ENCODE measurements at places on chromosomes 6 and 20.

DNA sequence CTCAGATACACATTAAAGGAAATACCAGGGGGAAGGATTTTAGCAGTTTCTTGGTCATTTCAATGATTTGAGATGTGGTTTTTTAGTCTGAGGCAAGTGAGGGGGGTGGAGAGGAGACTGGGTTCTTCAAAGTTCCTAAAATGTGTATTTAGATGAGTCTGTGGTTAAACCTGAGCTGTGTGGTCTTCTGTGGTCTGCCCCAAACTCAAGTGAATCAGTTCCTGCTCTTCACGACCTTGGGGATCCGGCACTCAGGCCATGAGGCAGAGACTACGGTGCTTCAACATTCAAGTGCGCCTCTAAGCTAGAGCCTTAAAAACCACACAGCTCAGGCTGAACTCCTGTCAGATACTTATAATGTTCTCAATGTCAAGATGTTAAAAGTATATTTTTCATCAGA, 406.7 kb downstream of the LMBRD1 start:
- no peak for DNase-seq

DNA sequence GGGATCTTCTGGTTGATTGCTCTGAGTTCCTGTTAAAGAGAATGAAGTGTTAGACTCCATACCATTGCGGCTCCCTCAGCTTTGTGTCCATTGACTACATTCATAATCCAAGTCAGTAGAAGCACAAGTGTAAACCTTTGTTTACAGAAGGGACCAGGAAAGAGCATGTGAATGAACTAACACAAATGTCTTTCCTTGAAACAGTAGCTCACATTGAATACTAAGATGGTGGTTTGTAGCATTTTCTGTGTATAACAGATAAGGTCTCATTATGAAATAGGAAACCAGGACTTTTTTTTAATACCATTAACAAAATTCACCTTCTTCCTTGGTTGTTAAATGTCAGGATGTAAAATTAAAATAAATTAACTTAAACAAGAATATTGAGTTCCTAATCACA, 8.4 kb downstream of the STXBP5 start:
- DNase-seq = no peak

- no peak for DNase-seq
Measured at GRCh38 chr20:6007094-6007528, 46.7 kb downstream of the LRRN4 start.

- no peak for DNase-seq
Measured at GRCh38 chr6:99614430-99615186, 8.0 kb downstream of the PRDM13 start.

GRCh38 chr6:76342611-76343160, 270.2 kb upstream of the IMPG1 start:
- no peak for DNase-seq

DNA sequence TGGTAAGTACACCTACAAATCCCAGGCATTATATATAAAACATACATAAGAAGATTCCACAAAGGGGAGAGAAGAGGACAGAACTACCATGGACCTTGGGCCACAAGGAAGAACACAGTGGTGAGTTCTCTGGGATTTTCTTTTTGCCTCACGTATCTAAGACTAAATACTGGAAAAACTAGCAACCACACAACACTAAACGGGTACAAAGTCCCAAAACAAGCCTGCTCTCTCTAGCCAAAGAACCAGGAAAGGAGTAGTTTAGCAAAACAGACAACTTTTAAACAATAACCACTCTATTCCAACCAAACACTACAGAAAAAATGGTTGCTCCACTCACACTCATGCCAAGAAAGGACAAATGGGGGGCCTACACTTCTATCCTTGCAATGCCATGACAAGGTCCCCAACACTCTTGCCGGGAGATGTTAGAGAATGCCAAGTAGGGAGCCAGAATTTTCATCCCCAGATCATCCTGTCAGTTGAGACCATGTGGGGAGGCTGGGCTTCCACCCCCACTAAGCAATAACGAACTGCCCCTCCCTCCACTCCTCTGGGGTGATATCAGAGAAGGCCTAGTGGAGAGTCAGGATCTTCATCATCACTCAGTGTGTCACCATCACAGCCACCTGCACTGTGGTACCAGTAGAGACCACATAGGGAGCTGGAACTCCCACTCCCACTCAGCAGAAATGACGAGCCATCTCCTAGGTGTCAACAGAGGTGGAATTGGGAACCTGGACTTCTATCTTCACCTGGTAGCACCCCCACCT, 123.5 kb downstream of the DST start:
- no peak for DNase-seq

- DNase-seq = no peak
Measured at GRCh38 chr6:129473546-129473945, 236.4 kb downstream of the ARHGAP18 start.

GRCh38 chr20:991850-992249, 10.3 kb downstream of the RSPO4 start:
- no peak for DNase-seq

GRCh38 chr6:85115876-85116275, 334.0 kb upstream of the NT5E start:
- no peak for DNase-seq

GRCh38 chr20:22529150-22530019, 55.0 kb downstream of the FOXA2 start:
- DNase-seq = no peak

- no peak for DNase-seq
Measured at GRCh38 chr6:133802861-133803260, 86.1 kb upstream of the TCF21 start.

- no peak for DNase-seq
Measured at GRCh38 chr20:48788486-48789072, 39.2 kb downstream of the PREX1 start.

GRCh38 chr20:34907616-34908469, 31.4 kb downstream of the ACSS2 start:
- DNase-seq = peak; percentile 98

- no peak for DNase-seq
Measured at GRCh38 chr6:45605971-45606370, 228.2 kb upstream of the SUPT3H start.

DNA sequence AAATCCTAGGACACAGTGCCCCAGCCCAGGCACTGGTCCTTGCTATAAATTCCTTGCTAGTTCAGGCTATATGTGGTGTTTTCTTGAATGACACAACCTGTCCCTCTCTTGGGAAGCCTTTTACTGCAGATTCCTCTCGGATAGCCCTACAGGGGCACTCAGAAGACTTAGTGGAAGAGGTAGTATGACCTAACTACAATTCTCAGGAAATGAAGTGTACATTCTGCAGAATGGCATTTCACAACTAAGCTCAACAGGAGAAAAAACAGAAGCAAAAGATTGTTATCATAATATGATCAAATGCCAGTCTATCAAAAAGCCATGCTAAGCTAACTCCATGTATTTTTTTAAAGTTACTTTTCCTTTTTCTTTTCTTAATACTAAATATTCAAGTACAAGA, 66.3 kb upstream of the FBXL4 start:
- no peak for DNase-seq

GRCh38 chr6:9527679-9528286, 887.1 kb downstream of the TFAP2A start:
- DNase-seq = no peak

- no peak for DNase-seq
Measured at GRCh38 chr6:37643851-37644672, 53.6 kb downstream of the MDGA1 start.

- no peak for DNase-seq
Measured at GRCh38 chr6:6556738-6557503, 31.6 kb upstream of the LY86 start.

- no peak for DNase-seq
Measured at GRCh38 chr20:51861726-51862466, 59.6 kb upstream of the SALL4 start.

- DNase-seq = peak; percentile 8
Measured at GRCh38 chr6:34511214-34511914, 44.8 kb downstream of the SPDEF start.

GRCh38 chr6:106637717-106638341, 8.5 kb downstream of the QRSL1 start:
- no peak for DNase-seq

GRCh38 chr20:36491901-36492617, 49.3 kb upstream of the MYL9 start:
- DNase-seq = peak; percentile 85

- no peak for DNase-seq
Measured at GRCh38 chr6:19004176-19004575, 617.0 kb downstream of the RNF144B start.

- DNase-seq = no peak
Measured at GRCh38 chr6:87656857-87657256, 45.2 kb downstream of the AKIRIN2 start.

GRCh38 chr20:4067600-4068261, 52.4 kb upstream of the RNF24 start:
- peak; percentile 66 for DNase-seq

GRCh38 chr20:36991703-36992102, 40.2 kb upstream of the SAMHD1 start:
- no peak for DNase-seq

- DNase-seq = no peak
Measured at GRCh38 chr6:111837641-111838500, 35.4 kb downstream of the FYN start.

GRCh38 chr20:16761305-16761829, 13.2 kb downstream of the OTOR start:
- no peak for DNase-seq

DNA sequence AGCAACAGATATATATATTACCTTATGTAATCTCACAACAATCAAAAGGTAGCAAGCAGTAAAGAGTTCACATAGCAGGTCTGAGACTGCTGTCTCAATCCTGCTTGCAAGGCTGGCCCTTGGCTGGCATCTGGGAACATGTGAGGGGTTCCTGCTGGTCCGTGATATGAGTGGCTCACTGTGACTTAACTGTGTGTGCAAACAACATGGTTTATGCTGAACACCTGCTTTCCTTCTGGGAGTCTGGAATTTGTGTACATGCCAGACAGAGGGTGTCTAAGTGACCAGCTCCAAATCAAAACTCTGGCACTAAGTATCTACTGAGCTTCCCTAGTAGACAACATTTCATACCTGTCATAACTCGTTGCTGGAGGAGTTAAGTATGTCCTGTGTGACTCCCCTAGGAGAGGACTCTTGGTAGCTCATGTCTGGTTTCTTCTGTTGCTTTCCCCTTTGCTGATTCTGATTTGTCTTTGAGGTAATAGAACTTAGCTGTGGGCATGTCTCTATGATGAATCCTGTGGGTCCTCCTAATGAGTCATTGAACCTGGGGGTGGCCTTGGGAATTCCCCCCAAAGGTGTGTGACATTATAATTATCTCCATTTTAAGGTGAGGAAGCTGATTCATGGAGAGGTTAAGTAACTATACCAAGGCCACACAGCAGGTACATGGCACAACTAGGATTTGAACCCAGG, 131.6 kb upstream of the NEDD9 start:
- DNase-seq = no peak

DNA sequence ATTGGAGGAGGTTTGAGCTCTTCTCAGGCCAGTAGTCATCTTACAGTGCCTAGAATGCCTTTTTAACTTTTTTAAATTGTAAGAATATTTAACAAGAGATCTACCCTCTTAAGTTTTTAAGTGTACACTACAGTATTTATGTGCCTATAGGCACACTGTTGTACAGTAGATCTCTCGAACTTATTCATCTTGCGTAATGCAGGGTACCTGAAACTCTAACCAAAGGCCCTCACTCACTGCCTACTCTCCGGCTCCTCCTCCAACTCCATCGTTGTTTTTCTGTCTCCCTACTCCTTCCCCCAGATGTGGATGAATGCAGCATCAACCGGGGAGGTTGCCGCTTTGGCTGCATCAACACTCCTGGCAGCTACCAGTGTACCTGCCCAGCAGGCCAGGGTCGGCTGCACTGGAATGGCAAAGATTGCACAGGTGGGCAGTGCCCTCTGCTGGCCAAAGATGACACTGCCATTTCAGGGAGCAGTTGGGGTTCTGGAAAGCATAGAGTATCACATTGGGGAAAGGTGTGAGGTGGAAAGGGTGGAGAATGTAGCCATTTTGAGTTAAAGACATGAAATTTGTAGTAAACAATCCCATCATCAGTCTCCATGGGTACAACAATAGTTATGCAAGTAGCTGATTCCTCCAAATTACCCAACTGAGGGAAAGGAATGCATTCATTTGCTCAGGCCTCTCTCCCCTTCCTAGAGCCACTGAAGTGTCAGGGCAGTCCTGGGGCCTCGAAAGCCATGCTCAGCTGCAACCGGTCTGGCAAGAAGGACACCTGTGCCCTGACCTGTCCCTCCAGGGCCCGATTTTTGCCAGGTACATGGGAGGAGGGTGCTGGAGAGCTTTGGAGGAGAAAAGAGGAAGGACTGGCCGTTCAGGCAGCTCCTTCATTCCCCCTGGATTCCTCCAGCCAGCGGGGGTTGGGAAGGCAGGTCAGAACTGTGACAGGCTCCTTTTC, 18.4 kb upstream of the ZNF76 start:
- DNase-seq = no peak

GRCh38 chr6:90393232-90393884, 96.7 kb upstream of the BACH2 start:
- no peak for DNase-seq

DNA sequence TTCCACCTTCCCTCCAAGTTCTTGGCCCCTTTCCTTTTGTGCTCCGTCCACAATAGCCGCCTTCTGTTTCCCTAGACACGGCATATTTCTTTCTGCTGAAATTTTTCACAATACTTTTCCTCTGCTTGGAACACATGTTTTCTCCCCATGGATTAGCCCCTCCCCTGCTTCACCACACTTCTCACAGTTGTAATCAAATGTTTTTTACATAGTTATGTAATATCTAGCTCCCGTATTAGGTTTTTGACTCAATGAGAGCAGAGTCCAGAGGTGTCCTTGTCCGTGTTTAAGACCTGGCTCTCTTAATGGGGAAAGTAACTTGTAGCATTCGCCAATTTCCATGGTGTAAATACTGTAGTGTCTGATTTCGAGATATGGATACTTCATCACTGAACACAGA, 34.7 kb downstream of the PLCB1 start:
- DNase-seq = no peak

DNA sequence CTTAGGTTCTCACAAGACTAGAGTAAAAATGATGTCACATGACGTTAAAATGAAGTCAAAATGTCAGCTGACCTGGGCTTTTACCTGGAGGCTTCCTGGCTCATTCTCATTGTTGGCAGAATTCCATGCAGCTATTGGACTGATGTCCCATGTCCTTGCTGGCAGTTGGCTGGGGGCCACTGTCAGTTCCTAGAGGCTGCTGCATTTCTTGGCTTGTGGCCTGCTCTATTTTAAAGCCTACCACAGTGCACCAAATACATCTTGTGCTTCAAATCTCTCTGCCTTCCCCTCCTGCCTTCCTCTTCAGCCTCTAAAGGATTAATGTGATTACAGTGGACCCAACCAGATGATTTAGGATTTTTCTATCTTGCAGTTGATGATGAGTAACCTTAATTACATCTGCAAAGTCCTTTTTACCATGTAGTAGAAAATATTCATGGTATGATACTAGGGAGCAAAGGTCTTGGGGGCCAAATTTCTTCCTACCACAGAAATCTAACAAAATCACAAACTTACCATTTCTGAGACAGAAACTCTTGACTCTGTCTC, 81.9 kb downstream of the FIG4 start:
- DNase-seq = no peak

GRCh38 chr6:118277631-118278030, 270.5 kb upstream of the PLN start:
- DNase-seq = no peak

GRCh38 chr20:61503106-61503505, 251.0 kb downstream of the CDH4 start:
- DNase-seq = peak; percentile 59

- no peak for DNase-seq
Measured at GRCh38 chr6:18976091-18976490, 588.9 kb downstream of the RNF144B start.

All from RWPE2 (cell line).